CD4-positive, alpha-beta T cell treated with Interleukin-17A for 1 hour (primary cell): ENCODE measurements at places on chromosomes 5 and 9.

GRCh38 chr9:116868201-116868600 lies 181.1 kb downstream of the TRIM32 start:
- DNase-seq, result no peak

DNA sequence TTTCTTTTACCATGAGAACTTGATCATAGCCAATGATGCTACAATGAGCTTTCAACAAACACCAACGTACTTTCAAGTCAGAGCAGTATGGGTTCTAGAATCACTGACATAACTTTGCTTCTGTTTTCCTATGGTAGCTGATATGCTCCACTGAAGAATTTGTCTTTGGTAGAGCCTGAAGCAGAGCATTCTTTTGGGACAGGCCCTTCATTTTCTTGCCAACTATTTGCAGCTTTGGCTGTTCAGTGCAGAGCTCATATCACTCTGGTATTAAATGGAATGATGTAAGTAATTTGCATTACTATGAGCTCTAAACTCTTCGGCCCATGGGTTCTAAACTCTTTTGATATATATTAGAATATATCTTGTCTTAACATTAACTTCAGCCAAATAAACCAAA lies 51.8 kb upstream of the APC start:
- DNase-seq, result no peak

DNA sequence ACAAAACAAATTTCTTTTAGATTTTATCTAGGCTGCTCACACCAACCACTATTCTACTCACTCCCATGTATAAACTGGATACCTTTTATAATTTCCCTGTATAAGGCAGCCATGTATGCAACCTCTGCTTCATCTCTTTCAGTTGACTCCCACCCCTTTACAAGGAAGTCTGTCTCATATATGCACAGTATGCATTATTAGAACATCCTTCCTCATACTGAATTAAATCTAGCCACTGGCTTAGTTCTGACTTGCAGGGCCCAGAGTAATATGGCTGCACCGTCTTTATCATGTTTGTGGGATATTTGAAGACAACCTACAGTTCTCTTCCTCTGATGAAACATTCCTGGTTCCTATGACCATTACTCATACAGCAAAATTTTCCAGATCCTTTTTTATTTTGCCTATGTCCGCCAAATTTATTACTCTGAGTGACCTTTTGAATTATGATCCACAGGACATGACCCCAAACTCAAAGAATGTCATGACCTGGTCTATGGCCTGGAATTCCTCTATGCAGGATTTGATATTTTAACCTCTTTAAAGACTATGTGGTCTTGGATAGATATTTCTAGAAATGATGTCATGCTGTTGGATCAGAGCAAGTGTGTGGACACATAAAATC lies 76.6 kb upstream of the ITGA1 start:
- DNase-seq, result no peak

GRCh38 chr9:99411479-99412115 lies 189.5 kb downstream of the SEC61B start:
- DNase-seq, result no peak

DNA sequence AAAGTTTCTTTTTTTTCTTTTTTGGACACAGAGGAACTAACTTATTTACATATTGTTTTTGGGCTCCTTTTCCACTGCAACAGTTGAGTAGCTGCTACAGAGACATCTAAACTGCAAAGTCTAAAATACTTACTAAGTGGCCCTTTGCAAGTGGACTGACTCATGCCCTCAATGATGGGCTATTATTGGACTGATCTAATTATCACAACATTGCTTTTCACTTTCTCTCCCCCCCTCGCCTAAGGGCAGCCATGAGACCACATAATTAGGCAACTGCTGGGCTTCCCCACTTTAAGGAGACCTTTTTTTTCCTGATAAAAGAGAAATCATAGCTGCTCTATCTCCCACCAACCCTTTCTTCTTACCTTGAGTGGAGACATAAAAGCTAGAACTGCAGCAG lies 47.0 kb downstream of the PLK2 start:
- no peak for DNase-seq
